ENCODE measurements at places on chromosomes 2 and 18. TPM values are rescaled to one million over a fixed set of nuclear protein-coding genes. Genes with fewer than 3 reads are reported as not detected.

MAP3K19 gene
- not detected for total RNA-seq

FSHR gene
- total RNA-seq, result not detected

CD226 gene
- under 0.01 TPM for total RNA-seq

C2orf80 gene
- total RNA-seq, result not detected

DSG1 gene
- total RNA-seq, result not detected

DRC1 gene
- total RNA-seq, result not detected

C2orf78 gene
- not detected for total RNA-seq

HOXD13 gene
- not detected for total RNA-seq

All from bronchus fibroblast of lung (primary cell).